ENCODE measurements at places on chromosomes 1 and 21. TPM values are rescaled to one million over a fixed set of nuclear protein-coding genes. Genes with fewer than 3 reads are reported as not detected.
A peak's percentile ranks its signal among the peaks of the same experiment; 100 is the strongest.

DNA sequence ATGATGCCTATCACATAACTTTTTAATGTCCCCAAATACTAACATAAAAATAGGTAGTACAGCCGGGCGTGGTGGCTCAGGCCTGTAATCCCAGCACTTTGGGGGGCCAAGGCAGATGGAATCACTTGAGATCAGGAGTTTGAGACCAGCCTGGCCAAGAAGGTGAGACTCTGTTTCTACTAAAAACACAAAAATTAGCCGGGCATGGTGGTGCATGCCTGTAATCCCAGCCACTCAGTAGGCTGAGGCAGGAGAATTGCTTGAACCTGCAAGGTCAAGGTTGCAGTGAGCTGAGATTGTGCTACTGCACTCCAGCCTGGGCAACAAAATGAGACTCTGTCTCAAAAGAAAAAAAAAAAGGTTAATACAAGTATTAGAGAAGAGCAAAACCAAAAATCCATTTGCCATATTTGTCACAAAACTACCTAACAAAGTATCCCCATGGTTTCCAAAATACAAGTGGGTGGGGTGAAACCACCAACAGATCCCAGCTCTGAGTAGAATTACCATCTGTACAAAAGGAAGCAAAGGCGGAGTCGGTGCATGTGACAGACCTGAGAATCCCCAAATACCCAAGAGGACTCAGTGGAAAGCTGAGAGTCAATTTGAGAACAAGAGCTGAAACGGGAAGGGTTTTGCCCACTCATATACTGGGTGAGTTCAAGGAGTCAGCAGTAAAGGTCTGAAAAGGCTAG lies 113.2 kb downstream of the TOMM20 start:
- DNase-seq: peak; percentile 68

GRCh38 chr1:218182455-218182854 lies 102.6 kb upstream of the RRP15 start:
- DNase-seq: no peak

DNA sequence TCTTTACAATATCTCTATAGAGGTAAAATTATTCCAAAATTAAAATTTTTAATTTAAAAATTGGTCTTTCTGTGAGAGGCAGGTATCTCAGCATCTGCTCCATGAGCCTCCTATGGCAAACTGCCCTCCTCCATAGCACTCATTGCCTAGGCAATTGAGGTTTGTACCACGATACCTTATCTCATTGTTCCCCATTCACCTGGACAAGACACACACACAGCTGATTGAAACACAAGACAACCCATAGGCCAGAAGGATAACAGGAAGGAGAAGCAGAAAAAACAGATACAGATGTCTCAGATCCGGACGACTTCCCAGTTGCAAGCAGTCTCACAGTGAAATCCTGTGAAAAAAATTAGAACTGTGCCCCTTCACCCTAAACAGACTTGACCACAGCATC lies 24.3 kb downstream of the RHBDL2 start:
- no peak for DNase-seq

Gene OLIG2
- total RNA-seq: not detected

- DNase-seq: no peak
These were observed 15.4 kb upstream of the SELENON start for GRCh38 chr1:25784575-25785051.

Gene DNAJC11
- 27.9 TPM for total RNA-seq

- no peak for DNase-seq
These were observed 213.5 kb downstream of the SMYD3 start for GRCh38 chr1:246293366-246294121.

GRCh38 chr1:66552287-66552686 lies 18.3 kb downstream of the SGIP1 start:
- no peak for DNase-seq

DNA sequence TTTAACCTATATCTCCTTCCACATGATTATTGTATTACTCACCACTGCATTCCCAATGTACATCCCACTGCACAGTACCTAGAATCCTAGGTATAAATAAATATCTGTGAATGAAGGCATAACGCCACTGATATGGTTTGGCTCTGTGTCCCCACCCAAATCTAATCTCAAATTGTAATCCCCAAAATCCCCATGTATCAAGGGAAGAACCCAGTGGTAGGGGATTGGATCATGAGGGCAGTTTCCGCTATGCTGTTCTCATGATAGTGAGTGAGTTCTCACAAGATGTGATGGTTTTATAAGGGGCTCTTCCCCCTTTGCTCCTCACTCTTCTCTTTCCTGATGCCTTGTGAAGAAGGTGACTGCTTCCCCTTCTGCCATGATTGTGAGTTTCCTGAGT lies 599.0 kb upstream of the ADGRL2 start:
- no peak for DNase-seq

Gene FAM177B
- total RNA-seq: not detected

- no peak for DNase-seq
These were observed 521 bp upstream of the CDC7 start for GRCh38 chr1:91499904-91500755.

Gene LRRN2
- not detected for total RNA-seq

GRCh38 chr1:237293804-237294203 lies 251.8 kb downstream of the RYR2 start:
- no peak for DNase-seq

- DNase-seq: no peak
These were observed 21.0 kb downstream of the CNIH4 start for GRCh38 chr1:224377676-224378006.

DNA sequence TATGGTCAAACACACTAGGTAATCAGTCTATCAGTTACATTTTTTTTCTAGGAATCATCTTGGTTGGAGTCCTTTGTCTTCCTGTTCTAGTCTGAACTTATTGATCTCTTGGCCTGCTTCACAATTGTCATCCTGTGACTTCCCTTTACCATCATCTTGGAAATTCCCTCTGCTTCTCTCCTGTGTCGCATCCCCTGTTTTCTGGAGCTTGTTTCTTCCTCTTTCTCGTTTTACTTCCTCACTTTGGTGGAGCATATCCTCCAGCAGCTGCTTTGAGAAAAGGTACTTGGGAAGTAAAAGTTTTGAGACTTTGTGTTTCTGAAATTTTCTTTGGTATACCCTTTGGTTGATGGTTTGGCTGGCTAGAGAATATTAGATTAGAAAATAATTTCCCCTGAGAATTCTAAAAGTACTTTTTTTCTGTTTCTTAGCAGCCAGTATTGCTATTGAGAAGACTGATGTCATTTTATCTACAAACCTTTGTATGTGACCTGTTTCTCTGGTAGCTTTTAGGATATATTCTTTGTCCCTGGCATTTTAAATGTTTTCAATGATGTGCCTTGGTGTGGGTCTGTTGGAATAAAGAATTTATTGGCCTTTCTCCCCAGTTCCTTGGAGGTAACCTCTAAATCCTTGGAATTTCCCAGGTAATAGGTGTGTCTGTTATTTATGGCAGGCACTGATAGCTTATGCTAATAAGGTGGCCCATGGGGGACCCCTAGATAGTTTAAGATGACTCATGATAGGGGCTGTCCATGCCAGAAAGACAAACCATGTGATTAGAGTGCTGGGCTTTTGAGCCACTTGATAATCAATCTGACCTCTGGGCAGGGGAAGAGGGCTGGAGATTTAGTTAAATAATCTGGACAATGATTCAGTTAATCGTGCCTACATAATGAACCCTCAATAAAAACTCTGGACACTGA lies 6.1 kb upstream of the MYCL start:
- DNase-seq: no peak

- DNase-seq: no peak
These were observed 183.9 kb downstream of the CAMTA1 start for GRCh38 chr1:6969106-6969505.

Gene TMEM81
- 2.3 TPM for total RNA-seq

Gene CD53
- 5.9 TPM for total RNA-seq

GRCh38 chr1:21667348-21668231 lies 1.6 kb downstream of the RAP1GAP start:
- peak; percentile 80 for DNase-seq

- DNase-seq: no peak
These were observed 67.6 kb downstream of the CASZ1 start for GRCh38 chr1:10728595-10729410.

DNA sequence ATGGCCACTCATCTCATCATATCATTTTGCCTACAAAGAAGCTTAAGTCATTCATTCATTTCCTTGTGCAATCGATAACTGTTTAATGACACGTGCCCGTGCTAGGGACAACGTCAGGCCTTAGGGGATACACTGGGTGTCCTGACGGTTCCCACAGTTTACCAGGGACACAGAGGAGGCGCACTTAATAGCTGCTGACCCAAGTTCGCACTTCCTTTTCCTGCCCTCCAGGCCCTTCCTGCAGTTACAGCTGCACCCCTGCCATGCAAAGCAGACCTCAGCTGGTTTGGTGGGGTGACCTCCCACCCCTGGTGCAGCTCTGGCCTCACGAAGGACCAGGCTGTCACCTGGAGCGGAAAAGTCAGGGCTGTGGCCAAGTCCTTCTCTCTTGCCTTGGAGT lies 4.2 kb downstream of the SPATA21 start:
- DNase-seq: no peak

DNA sequence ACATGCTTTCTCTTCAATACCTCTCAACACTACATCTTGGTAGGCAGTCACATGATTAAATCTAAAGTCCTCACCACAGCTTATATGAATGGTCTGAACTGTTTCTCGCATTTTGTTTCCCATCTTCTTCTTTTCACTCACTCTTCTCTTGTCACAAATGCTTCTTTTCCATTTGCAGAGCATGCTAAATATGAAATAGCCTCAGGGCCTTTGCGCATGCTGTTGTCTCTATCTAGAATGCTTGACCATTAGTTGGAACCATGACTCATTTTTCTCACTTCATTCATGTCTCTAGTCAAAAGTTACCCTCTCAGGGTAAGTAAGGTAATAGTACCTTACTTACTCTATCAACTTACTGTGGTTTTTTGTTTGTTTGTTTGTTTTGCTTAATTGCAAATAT lies 239.7 kb downstream of the PTPRC start:
- no peak for DNase-seq

DNA sequence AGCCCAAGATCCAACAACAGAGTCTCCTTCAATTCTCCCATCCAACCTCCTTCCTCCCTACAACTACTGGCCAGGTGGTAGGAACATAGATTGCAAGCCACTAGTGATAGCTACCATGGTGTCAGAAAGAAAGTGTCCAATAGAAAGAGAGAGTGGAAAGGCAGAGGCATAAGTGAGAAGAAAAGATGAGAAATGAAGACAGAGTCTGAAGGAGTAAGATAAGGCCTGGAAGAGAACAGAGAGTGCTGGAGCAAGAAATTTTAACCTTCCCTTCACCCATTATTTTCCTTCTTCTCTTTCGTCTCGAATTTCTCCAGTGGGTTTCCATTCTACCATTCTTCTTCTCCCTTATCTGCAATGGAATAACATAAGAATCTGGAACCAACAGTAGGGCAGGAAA lies 57.9 kb downstream of the CDC42BPA start:
- no peak for DNase-seq

DNA sequence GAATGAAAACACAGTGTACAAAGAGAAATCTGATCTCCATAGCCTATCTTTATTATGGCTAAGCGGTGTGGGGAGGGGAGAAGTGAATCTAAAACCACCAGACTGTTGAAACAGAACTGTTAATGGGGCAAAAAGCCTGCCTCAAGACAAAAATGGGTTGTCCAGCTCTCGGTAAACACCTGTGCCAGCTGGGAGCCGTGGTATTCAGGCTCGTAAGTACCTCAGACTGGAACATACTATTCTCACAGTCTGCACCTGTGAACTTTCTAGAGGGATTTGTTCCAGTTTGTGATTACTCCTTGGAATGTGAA lies 42.7 kb upstream of the ATP1A1 start:
- no peak for DNase-seq

GRCh38 chr1:116003823-116004222 lies 27.5 kb downstream of the SLC22A15 start:
- no peak for DNase-seq

DNA sequence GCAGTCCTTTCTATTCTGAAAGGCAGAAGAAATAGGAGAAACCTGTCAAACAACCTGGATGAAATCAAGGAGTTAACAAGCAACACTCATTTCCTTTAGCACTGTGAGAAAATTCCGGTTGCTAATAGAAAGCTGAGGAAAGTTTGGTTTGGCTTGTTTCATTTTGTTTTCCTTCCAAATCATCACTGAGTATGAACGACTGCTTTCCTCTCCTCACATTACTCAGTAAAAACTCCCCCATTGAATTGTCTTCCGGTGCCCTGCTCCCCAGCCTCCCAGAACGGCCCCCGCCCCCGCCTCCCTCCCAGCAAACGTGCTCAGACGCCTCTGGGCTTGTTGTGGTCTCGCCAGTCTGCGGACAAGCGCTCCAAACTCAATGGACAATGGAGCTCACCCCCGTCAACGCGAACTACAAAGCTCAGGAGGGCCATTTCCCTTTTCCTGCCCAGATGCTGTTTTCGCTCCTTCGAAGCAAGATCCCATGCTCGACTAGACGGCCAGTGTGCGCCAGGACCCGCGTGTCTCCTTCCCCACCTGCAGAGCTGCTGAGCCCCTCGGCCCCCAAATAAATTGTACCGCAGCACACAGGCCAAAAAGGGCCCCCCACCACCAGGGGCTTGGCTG lies 747 bp downstream of the STX6 start:
- peak; percentile 89 for DNase-seq

DNA sequence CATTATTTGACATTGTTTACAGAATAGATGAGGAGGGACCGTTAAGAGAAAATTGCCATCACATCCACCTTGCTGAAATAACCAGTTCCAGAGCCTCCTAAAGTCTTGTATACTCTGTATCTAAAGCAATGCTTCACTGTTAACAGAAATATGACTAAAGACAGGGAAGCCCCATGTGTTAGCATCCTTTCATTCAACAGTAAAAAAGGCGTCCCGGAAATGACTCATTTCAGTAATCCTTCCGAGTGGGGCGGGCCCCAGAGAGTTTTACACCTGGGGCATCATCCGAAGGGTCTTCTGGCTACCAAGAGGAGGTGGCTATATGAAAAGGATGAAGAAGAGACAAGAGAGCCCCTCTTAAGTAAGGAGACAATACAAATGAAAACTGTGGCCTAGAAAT lies 227.2 kb downstream of the SLC45A1 start:
- DNase-seq: no peak

Gene OR6K3
- not detected for total RNA-seq
